Astrocyte (in vitro differentiated cells and primary cell): ENCODE measurements at places on chromosomes 3 and 15.

- DNase-seq = peak; percentile 42
Observed at GRCh38 chr3:173911446-173911845, 513.9 kb downstream of the NLGN1 start.

- peak; percentile 32 for DNase-seq
Observed at GRCh38 chr3:145015253-145015652, 1043.6 kb downstream of the DIPK2A start.

DNA sequence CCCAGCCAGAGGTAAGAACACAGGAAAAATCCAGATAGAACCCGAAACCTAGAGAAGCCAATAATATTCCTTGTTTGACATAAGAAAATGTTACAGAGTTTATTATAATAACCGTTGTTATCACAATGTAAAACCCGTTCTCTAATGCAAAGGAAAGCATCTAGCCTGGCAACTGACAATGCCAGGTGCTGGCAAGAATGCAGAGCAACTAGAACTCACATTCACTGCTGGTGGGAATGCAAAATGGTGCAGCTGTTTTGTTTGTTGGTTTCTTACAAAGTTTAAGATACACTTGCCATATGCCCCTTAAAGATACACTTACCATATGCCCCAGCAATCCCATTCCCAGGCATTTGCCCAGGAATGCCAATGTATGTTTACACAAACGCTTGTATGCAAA, 23.4 kb downstream of the VPS39 start:
- no peak for DNase-seq

- DNase-seq = no peak
Observed at GRCh38 chr3:145785668-145786067, 375.3 kb downstream of the PLOD2 start.

DNA sequence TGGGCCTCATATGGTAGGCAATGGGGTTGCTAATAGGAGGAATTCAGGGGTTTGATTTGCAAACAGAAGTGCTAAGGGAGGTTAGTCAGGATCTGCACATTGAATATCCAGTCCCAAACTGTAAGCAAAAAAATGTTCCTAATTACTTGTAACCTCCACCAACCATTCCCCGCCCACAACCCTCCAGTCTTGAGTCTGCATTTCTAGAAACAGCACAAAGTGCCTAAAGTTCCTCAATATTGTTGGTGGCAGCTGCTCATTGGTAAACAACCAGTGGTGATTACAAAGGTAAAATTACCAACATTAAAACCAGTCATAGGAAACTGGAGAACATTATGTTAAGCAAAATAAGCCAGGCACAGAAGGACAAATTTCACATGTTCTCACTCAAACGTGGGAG, 18.9 kb downstream of the HDC start:
- no peak for DNase-seq

DNA sequence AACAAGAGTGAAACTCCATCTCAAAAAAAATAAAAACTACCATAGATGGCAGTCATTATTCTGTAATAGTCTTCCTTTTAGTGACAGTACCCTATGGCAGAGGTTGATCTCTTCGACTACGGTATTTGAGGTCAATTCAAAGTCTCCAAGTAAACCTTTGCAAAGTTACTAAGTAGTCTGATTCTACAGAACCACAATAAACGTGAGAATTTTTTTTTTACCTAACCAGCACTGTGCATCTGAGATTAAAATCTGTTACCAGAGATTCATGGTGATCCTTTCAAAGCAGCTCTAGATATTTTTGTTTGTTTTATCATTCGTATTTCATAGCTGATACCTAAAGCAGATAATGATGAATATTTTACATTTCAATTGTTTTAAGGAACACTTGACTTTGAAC, 86.6 kb upstream of the CHD2 start:
- no peak for DNase-seq

DNA sequence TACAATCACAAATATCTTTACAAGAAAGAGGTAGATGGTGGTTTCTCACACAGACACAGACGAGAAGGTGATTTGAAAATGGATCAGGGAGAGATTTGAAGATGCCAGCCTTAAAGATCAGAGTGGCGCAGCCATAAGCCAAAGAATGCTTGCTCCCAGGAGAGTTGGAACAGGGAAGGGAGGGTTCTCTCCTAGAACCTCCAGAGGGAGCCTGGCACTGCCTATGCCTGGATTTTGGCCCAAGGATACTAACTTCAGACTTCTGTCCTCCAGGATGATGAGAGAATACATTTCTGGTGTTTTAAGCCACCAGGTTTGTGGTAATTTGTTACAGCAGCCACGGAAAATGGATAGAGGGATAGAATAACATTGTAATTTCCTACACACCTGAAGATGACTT, 279.1 kb downstream of the FAM43A start:
- no peak for DNase-seq

DNA sequence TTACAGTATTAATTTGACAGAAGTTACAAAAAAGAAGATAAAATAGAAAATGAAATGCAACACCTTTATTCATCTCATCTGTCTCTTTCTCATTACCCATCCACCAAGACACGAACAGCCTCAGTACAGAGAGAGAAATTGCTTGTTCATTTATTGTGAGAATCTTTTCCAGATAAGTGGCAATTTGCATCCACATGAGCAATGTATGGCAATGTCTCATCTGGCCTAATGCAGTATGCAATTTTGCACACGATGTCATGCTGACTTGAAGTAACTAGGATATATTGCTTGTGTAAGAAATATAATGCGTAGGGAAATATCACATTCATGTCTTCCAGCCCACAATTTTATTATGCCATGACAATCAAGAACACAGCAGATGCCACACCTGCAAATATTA, 866.9 kb downstream of the ROBO1 start:
- DNase-seq = no peak

DNA sequence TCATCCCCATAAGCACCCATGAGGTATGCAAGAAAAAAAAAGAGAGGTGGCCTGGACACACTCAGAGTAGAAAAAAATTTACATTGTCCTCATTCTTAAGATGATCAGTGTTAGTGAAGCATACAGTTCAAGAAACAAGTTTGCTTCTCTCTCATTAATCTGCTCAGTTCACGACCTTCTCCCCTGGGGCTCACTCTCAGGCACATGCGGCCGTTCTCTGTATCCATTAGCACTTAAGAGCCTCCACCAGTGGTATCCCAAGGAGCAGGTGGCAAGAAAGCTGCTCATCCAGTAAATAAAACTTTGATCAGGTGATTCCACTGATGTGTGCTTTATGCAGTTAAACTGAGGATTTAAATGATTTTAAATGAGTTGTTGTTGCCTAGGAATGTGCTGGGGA, 57.4 kb downstream of the ARHGAP31 start:
- DNase-seq = no peak

DNA sequence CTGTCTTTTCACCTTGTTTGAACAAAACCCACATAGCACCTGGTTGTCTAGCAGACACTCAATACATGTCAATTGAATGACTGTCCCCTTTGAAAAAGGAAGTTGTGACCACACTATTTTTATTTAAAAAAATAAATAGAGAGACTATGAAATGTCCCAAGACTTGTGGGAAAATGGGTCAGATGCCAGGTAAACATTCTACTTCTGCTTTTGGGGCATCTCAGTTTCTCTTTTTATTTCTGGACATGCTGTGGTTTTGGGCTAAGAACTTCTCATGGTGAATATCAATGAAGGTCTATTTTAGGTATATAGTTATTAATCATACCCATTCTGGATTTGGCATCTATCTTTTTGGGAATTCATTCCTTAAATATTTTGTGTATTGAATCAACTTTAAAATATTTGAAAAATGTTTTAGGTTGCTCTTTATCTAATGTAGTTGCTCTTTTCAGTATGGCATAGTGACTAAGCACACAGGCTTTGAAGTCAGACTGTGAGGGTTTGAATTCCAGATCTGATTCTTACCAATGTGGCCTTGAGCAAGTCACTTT, 4.4 kb downstream of the TMEM45A start:
- peak; percentile 87 for DNase-seq

DNA sequence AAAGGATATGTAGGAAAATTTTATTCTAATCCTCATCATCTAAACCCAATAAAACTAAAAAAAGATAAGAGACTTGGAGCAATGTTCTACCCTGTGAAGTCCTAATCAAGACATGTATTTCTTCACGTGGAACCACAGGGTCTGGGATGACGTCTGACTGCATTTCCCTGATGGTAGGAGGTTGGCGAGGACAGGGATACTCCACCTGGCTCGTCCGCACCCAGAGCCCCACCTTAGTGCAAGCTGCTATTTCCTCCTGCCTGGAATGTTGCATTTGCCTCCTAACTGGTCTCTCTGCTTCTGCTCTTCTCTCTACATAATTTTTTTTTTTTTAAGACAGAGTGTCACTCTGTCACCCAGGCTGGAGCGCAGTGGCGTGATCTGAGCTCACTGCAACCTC, 57.7 kb upstream of the RASGRP1 start:
- DNase-seq = no peak

- DNase-seq = no peak
Observed at GRCh38 chr3:194702545-194702944, 16.9 kb downstream of the FAM43A start.

GRCh38 chr15:88322461-88322860, 65.9 kb upstream of the NTRK3 start:
- peak; percentile 16 for DNase-seq

DNA sequence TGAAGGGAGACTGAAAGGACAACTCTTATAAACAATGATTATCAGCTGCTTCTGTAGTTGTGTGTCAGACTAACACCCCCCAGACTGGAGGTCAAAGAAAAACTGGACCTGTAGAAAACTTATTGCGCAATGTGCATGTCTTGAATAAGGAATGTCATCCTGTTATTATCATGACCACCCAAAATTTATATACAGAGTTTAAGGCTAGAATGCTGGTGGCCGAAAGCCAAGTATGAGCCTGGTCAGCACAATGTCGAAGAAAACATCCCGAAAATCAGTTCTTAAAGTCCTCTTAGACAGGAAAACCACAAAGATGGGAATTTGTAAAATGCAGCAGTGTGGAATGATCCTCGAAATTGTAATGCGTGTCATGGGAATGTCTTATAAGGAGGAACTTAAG, 29.3 kb downstream of the RFTN1 start:
- peak; percentile 100 for DNase-seq

DNA sequence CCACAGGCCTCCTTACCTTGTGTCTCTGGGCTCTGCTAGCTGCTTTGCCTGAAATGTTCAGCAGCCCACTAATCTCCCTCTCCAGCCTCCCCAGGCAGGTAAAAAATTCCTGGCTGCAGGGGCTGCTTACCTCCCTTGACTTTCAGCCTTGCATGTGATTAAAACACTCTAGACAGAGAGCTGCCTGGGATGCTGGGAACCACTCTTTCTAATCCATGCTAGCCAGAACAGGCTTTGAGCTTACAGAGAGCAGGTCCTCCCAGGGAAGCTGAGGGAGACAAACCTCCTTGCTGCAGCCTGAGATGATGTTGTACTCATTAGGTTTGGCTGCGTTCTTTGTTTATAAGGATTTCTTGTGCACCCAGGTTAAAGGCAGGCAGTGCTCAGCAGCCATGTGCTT, 33.7 kb upstream of the LIPC start:
- DNase-seq = no peak

DNA sequence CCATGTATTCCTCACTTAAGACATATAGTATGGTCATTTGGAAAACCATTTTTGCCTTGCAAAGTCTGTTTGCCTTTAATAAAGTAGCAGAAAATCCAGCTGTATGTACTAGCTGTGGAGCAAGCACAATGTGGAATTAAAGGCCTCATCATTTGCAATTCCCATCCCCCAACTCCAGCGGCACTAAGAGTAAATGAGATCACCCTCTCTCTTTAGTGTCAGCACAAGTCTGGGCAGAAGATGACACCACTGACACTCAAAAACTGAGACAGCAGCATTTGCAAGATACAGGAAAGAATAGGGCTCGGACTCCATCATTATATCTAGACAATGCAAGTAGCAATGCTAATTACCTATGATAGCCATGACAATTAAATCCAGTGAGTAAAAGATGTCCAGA, 24.7 kb upstream of the DYNC1LI1 start:
- DNase-seq = no peak

- DNase-seq = no peak
Observed at GRCh38 chr3:84727616-84728015, 231.2 kb upstream of the CADM2 start.

DNA sequence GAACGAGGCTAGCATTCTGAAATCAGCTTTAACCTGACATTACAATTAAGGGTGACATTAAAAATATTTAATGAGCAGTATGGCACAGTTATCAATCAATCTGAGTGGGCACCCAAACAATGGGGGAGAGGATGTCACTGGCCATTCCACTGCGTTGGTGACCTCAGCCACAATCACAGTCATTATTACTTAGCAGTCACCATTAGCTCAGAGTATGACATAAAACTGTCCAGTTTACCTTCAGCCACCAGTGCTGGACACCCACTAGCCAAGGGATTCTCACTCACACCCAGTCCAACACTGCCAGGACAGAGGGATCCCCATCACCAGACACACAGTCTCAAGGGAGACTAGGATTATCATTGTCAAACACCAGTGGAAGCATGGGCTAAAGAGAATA, 17.5 kb upstream of the REC114 start:
- no peak for DNase-seq

- DNase-seq = peak; percentile 54
Observed at GRCh38 chr3:101574388-101575112, 570 bp downstream of the PCNP start.
